Smooth muscle cell of the umbilical artery (primary cell): ENCODE measurements at places on chromosomes 11 and 22. TPM values are rescaled to one million over a fixed set of nuclear protein-coding genes. Genes with fewer than 3 reads are reported as not detected.

Gene MYO7A
- under 0.01 and 0.18 TPM in 2 replicates for total RNA-seq

Gene CHEK2
- total RNA-seq, result 23.2 and 26.8 TPM in 2 replicates

Gene APOL5
- not detected in 2 replicates for total RNA-seq

Gene BID
- 30.9 and 48.8 TPM in 2 replicates for total RNA-seq

Gene C1QTNF4
- under 0.01 and 0.05 TPM in 2 replicates for total RNA-seq

Gene FJX1
- 13.7 and 33.4 TPM in 2 replicates for total RNA-seq

Gene TTC36
- 0.59 and 1.2 TPM in 2 replicates for total RNA-seq

Gene CDC42BPG
- under 0.01 and 0.32 TPM in 2 replicates for total RNA-seq

Gene RAG2
- total RNA-seq, result not detected in 2 replicates

Gene CYP2D6
- total RNA-seq, result 0.30 and 0.42 TPM in 2 replicates

Gene LMNTD2
- total RNA-seq, result 0.30 and 0.60 TPM in 2 replicates

Gene MUC5AC
- not detected in 2 replicates for total RNA-seq

Gene BARX2
- not detected in 2 replicates for total RNA-seq

Gene MPEG1
- total RNA-seq, result not detected in 2 replicates

Gene SCUBE2
- total RNA-seq, result 1.8 and 9.5 TPM in 2 replicates

Gene ANO1
- not detected in 2 replicates for total RNA-seq

Gene WNT11
- 0.30 and 0.37 TPM in 2 replicates for total RNA-seq

Gene E2F8
- total RNA-seq, result under 0.01 and 0.92 TPM in 2 replicates

Gene KCNQ1OT1
- total RNA-seq, result 5.0 and 6.1 TPM in 2 replicates

Gene DLG2
- 1.5 and 2.1 TPM in 2 replicates for total RNA-seq

Gene RHOD
- total RNA-seq, result 9.7 and 10.1 TPM in 2 replicates

Gene SLCO2B1
- 0.30 and 0.88 TPM in 2 replicates for total RNA-seq

Gene C11orf91
- not detected in 2 replicates for total RNA-seq

Gene SLC16A8
- 0.30 TPM in 1 of 2 replicates, not detected in the other for total RNA-seq

Gene TRIOBP
- 160 and 222 TPM in 2 replicates for total RNA-seq

Gene PATE1
- not detected in 2 replicates for total RNA-seq

Gene KCNK4
- not detected in 2 replicates for total RNA-seq

Gene TRPC6
- not detected in 2 replicates for total RNA-seq

Gene ACRV1
- total RNA-seq, result not detected in 2 replicates

Gene SYT8
- not detected in 2 replicates for total RNA-seq

Gene C11orf42
- total RNA-seq, result not detected in 2 replicates

Gene OR5B21
- not detected in 2 replicates for total RNA-seq

Gene MUC2
- total RNA-seq, result not detected in 2 replicates

Gene APOBEC3B
- total RNA-seq, result 0.30 and 2.8 TPM in 2 replicates

Gene TMEM184B
- 43.9 and 64.7 TPM in 2 replicates for total RNA-seq

Gene WT1
- 0.18 TPM in 1 of 2 replicates, not detected in the other for total RNA-seq

Gene RHBDD3
- total RNA-seq, result 17.2 and 27.6 TPM in 2 replicates

Gene SPI1
- not detected in 2 replicates for total RNA-seq

Gene PHOX2A
- total RNA-seq, result not detected in 2 replicates

Gene INPP5J
- 0.30 and 0.74 TPM in 2 replicates for total RNA-seq

Gene NEU3
- total RNA-seq, result 6.8 and 7.5 TPM in 2 replicates

Gene CCDC81
- 6.5 and 7.7 TPM in 2 replicates for total RNA-seq

Gene GRM5
- under 0.01 and 0.05 TPM in 2 replicates for total RNA-seq

Gene GRAMD1B
- 7.7 and 10.1 TPM in 2 replicates for total RNA-seq
